ENCODE measurements at places on chromosomes 3 and 15. TPM values are rescaled to one million over a fixed set of nuclear protein-coding genes. Genes with fewer than 3 reads are reported as not detected.

NR2F2 gene
- total RNA-seq: 37.0 TPM

FRMD5 gene
- not detected for total RNA-seq

TM4SF1 gene
- 9.6 TPM for total RNA-seq

C3orf85 gene
- total RNA-seq: 11.4 TPM

ERICH6 gene
- not detected for total RNA-seq

EPB42 gene
- total RNA-seq: 0.13 TPM

CRYBG3 gene
- total RNA-seq: 4.7 TPM

LMAN1L gene
- not detected for total RNA-seq

CPN2 gene
- 159 TPM for total RNA-seq

RHOV gene
- total RNA-seq: not detected

RAD51 gene
- total RNA-seq: 0.38 TPM

NDUFB4 gene
- 65.2 TPM for total RNA-seq

TRAT1 gene
- total RNA-seq: 0.13 TPM

CHRM5 gene
- not detected for total RNA-seq

- no peak for DNase-seq
Observed at GRCh38 chr15:73362900-73363299, 5.9 kb downstream of the HCN4 start.

- DNase-seq: no peak
Observed at GRCh38 chr15:34993877-34994276, 5.8 kb upstream of the ZNF770 start.

- DNase-seq: no peak
Observed at GRCh38 chr3:9213019-9213634, 36.3 kb downstream of the SRGAP3 start.

DNA sequence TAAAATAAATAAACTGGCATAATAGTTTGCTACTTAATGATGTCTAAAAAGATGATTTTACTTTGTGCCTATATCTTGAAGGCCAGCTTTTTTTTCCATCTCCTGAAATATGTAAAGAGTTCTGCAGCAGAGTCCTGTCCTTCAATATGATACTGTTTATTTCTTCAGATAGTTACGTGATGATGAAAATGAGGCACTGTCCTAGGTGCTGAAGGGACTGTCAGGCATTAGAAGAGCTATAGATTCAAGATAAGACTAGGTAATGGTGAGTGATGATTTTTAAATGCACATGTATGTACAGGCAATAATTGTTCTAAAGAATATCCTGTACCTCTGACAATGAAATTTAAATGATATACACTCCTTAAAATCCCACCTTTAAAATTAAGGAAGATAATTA is 326.9 kb upstream of the DNAJC19 start:
- DNase-seq: no peak

DNA sequence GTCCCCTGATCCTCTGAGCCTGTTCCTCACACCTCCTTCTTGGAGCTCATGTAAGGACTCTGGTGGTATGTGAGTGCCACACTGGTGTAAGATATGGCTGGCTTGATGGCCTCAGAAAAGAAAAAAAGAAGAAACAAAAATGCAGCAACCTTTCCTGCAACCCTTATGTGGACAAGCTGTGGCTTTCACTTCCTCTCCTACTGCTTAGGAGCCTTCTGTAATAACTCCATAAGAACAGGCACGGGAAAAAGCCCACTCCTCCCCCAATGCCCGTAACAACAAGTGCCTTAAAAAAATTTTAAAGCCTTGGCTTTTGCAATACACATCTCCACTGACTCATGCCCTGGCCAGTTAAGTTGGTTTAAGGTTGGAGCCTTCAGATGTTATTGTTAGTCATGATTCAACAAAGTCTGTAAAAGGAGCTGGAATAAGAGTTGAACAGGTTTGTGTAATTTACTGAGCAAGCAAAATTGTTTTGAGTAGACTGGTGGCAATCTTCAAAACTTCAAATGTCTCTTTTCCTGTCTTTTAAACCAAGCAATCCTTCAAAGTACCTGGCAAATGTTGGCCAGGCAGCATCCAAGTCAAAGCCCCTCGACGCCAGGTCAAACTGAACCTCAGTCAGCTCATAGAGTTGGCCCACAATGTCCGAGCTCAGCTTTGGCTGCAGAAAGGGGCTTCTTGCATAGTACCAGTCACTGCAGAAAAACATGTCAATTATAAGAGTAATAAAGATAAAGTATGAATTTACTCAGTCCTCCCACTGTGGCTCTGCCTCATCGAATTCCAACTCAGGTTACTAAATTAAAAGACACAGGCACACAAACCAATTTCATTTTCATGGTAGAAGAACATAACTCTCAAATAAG is 22.9 kb downstream of the FYCO1 start:
- DNase-seq: no peak

GRCh38 chr15:70242951-70243685 is 145.4 kb upstream of the TLE3 start:
- no peak for DNase-seq

DNA sequence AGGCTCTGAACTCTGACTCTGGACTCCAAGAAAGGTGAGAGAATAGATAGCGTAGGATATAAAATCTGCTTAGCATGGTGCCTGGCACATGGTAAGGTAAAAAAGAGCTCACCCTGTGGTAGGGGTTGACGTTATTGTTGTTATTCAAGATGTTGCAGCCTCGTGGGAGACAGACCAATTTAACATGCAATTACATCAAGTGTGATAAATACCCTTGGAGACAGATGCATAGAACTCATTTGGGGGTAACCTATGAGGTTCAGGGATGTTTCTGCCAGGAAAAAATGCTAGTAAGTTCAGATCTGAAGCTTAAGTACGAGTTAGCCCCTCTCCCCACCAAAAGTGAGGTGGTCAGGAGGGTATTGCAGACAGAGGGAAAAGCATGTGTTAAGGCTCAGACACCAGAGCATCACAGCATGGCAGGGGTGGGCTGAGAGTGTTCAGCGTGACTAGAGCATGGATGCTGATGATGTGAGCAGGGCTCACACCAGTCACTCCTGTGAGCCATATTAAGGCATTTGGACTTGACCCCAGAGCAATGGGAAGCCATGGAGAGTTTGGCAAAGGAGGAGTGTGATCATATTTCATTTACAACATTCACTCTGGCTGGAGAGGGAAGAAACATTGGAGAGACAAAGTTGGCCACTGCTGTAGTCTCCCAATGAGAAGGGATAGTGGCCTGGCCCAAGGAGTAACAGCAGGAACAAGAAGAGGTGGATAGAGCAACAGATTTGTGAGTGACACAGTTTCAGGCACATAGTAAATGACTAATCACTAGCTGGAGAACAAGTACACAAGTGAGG is 181.0 kb downstream of the UACA start:
- no peak for DNase-seq

DNA sequence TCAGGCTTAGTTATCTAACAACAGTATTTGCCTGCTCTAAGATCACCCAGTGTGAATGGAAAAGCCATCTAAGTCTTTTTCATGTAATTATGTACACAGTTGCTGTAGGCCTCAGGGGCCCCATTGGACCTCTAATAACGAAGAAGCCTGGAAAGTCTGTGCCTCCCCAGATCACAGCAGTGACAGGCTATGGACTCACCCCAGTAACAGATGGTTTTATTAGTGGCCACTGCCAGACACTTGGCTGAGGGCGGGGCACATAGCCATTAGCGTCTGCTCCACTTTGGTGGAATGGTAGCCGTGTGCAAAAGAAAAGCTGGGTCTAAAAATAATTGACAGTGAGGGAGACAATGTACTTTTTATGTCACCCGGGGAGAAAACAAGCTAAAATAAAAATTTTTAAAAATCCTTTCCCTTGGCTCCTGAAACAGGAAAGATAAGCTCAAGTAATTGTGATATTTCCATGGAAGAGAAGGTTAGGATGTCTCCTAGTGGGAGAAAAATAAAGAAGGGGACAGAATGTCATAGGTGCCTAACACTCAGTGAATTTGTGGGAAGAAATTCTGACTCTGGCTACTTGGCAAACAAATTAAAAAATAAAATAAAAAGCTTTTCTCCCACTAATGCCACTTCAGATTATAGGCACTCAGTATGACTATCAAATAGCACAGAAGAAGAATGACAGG is 44.3 kb upstream of the ZNF385D start:
- no peak for DNase-seq

GRCh38 chr15:43748376-43748775 is 2.1 kb downstream of the PDIA3 start:
- no peak for DNase-seq

GRCh38 chr3:80263260-80263659 is 495.5 kb upstream of the ROBO1 start:
- no peak for DNase-seq

- DNase-seq: no peak
Observed at GRCh38 chr3:187799942-187800641, 54.8 kb upstream of the BCL6 start.

GRCh38 chr3:27533718-27534573 is 49.8 kb upstream of the SLC4A7 start:
- no peak for DNase-seq

GRCh38 chr15:29857221-29857789 is 35.0 kb upstream of the TJP1 start:
- no peak for DNase-seq

DNA sequence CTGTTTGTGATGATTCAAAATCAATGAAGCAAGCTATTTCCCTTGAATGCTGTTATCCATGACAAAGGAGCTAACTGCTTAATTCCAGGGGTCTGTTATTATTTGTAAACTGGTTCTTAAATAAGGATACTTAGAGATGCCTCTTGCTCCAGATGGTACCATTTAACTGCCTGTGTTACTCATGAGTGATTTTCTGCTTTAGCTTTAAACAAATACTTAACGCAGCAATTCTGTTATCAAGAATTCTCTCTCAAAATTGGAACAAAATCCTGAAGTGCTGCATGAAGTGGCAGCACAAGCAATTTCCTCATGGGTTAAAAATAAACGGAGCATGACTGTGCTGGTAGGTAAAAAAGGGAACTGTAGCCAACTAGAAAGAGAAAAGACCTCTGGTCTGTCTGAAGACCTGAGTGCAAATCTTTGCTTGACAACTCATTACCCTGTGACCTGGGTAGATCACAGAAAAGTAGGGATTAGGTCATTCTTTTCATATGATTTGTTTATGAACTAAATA is 62.5 kb upstream of the GBE1 start:
- no peak for DNase-seq

DNA sequence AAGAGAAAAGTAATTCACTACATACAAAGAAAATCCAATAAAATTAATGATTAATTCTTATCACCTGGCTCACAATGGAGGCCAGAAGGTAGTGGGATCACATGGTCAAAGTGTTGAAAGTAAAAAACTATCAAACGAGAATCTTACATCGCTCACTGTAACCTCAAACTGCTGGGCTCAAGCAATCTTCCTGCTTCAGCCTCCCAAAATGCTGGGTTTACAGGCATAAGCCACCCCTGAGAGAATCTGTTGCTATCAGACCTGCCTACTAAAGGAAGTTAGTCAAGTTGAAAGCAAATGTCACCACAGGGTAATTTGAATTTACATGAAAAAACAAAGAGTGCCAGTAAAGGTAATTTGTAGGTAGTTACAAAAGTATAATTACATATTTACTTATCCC is 103.3 kb downstream of the PCCB start:
- DNase-seq: no peak

DNA sequence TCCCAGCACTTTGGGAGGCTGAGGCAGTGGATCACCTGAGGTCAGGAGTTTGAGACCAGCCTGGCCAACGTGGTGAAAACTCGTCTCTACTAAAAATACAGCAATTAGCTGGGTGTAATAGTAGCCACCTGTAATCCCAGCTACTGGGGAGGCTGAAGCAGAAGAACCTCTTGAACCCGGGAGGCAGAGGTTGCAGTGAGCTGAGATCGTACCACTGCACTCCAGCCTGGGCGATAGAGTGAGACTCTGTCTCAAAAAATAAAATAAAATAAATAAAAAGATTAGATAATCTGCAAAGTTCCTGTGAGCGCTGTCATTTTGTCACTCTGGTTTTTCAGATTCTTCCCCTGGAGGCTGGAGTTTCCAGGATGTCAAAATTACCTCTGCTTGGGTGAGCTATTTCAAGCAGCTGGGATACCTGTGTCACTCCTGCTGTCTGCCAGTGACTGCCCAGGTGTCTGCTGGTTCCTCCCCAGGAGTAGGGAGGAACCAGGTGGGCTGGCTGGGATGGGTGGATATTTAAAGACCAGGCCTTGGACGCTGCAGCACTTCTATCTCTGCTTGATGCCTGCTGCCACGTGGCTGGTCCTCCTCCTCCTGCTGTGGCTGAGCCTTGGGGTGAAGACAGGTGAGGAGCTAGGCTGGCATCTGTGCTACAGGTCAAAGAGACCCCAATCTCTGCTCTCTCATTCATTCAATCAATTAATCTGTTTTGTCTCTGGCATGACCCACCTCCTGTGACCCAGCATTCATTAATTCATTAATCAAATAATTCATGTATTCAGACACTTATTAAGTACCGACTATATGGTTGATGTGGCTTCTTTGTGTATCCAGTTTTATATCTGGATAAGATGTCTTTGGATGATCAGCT is 19.5 kb upstream of the MUC20 start:
- DNase-seq: no peak

DNA sequence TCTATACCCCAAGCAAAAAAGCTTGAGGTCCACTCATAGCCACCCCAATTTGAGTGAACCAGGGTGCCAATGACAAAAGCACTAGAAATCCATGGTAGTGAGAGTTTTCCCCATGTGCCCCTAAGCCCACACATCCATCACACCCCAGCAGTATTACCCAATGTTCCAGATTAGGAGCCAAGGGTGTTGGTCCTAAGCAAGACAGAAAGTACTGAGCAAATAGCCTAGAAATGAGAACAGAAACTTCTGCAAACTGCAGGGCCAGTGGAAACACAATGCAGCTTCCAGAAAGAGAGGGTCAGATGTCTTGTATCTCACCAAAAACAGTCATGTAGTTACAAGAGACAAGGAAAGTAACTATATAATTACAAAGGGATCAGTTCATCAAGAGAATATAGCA is 10.9 kb upstream of the OXTR start:
- DNase-seq: no peak

DNA sequence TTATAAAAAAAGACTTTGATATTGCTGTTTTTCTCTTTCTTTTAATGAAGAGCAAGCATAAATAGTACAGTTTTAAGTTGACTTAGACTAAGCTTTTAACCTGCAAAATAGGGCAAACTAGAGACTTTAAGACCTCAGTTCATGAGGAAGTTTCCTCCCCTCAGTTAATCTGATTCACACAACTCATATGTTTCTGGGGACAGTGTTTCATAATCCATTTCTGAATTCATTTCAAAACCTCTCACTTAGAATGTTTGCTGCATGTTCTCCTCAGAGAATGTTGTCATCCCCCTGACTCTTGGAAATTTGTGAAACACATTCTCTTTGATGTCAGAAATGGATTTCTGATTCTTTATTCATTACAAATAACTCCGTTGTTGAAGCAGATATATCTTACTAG is 79.3 kb upstream of the SKOR1 start:
- DNase-seq: no peak

DNA sequence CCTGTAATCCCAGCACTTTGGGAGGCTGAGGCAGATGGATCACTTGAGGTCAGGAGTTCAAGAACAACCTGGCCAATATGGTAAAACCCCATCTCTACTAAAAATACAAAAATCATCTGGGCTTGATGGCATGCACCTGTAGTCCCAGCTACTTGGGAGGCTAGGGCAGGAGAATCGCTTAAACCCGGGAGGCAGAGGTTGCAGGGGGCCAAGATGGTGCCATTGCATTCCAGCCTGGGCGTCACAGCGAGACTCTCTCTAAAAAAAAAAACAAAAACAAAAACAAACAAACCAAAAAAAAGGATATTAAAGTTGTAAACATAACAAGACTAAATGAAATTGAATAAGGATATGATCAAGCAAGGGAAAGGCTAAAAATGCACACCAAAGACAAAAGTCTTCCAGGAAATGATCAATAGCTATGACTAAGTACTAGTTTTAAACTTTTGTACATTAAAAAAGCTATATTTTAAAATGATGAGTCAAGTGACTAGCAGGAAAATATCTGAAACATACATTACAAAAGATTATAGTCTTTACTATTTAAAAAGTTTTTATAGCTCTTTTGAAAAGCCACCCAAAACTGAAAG is 28.6 kb downstream of the KLHL6 start:
- DNase-seq: no peak
